ENCODE measurements at places on chromosomes 11 and 22.

GRCh38 chr11:61598886-61599868 lies 18.3 kb upstream of the SYT7 start:
- no peaks in the 10 kb centered on the region for H3K4me1 ChIP-seq
- no peak overlapping the region for H3K27ac ChIP-seq
- H3K36me3 ChIP-seq = no peaks in the 10 kb centered on the region
- no peak for DNase-seq
- H3K27me3 ChIP-seq = peaks cover 65% of the 10 kb centered on the region

DNA sequence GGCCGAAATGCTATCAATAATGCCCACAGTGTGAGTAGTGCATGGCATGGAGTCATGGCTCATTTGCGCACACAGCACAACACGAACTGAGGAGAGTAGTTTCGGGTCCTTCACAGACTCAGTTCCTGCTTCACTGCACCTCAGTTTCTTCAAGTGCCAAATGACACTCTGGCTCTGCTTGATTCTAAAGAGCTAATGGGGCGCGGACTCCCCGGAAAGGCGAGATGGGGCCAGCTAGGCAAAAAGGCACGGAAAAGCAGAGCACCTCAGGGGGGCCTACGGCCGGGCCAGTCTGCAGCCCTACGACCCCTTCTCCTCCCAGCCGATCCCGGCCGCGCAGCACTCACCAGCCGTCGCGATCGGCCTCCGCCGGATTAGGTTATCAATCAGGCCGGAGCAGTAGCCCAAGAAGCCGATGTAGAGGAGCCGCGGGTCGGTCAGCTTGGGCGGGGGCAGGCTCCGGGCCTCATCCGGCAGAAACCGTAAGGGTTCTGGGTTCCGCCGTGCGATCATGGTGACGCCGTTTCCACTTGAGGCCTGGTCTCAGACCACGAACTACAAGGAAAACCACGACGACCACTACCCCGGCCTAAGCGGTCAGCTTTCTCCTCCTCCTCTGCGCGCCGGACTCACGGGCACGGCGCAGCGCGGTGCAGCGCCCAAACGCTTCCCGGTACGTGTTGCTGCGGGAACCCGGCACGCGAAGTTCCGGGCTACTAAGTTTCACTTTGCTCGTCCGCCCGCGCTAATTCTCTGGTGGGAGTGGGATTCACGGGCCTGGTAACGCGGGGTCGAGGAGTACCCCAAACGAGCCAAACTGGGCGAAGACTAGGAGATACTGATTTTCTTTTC lies at the start of gene NDUFC2:
Gene NDUFC2, minus strand, starts transcription at position 631 of the 852 bp plus-strand sequence. Its CDS starts 118 bp downstream, at position 513.
- no peaks in the 10 kb centered on the region for H3K27me3 ChIP-seq
- DNase-seq = peak; percentile 75
- peak within 1 kb of the TSS; percentile 93 for H3K4me3 ChIP-seq
- peaks cover 61% of the 10 kb centered on the region for H3K4me1 ChIP-seq
- peaks cover 16% of the 10 kb centered on the region for H3K36me3 ChIP-seq

- no peak overlapping the region for H3K27ac ChIP-seq
- peaks cover 5% of the 10 kb centered on the region for H3K27me3 ChIP-seq
- no peak overlapping the region for H3K4me3 ChIP-seq
- peaks cover under 1% of the 10 kb centered on the region for H3K4me1 ChIP-seq
- no peaks in the 10 kb centered on the region for H3K36me3 ChIP-seq
- DNase-seq = no peak
Measured at GRCh38 chr22:49330421-49331222, 497.1 kb downstream of the BRD1 start.

GRCh38 chr11:40380835-40381234 lies 1078.6 kb downstream of the LRRC4C start:
- no peak for DNase-seq
- no peak overlapping the region for H3K27ac ChIP-seq
- no peaks in the 10 kb centered on the region for H3K27me3 ChIP-seq
- no peaks in the 10 kb centered on the region for H3K36me3 ChIP-seq

GRCh38 chr11:111967649-111968048 lies 30.5 kb downstream of the DIXDC1 start:
- H3K27ac ChIP-seq = no peak overlapping the region
- H3K27me3 ChIP-seq = no peaks in the 10 kb centered on the region
- no peaks in the 10 kb centered on the region for H3K4me1 ChIP-seq
- DNase-seq = no peak
- H3K4me3 ChIP-seq = no peak overlapping the region

DNA sequence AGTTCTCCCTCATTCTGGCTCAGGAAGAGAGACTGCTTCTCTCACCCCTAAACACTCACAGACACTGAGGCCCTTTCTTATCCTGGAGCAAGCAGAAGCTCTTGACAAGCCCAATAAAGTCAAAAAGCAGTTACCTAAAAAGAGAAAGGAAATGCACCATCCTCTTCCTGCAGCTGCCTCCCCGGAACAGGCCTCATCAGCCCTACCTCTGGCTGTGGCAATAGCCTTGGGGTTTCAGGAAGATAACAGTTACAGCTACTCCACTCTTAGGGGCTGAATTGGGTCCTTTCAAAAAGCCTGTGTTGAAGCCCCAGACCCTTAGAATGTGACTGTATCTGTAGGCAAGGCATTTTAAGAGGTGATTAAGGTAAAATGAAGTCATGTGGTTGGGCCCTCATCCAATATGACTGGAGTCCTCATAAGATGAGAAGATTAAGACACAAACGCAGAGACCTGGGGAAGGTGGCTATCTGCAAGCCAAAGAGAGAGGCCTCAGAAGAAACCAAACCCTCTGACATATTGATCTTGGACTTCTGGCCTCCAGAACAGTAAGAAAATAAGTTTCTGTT lies 3.5 kb upstream of the LGALS12 start:
- H3K27me3 ChIP-seq = peaks cover 15% of the 10 kb centered on the region
- peaks cover 10% of the 10 kb centered on the region for H3K36me3 ChIP-seq
- H3K4me1 ChIP-seq = peaks cover 10% of the 10 kb centered on the region
- no peak overlapping the region for H3K27ac ChIP-seq
- H3K4me3 ChIP-seq = no peak overlapping the region

- peaks cover 37% of the 10 kb centered on the region for H3K27me3 ChIP-seq
- peaks cover 1% of the 10 kb centered on the region for H3K36me3 ChIP-seq
- H3K4me1 ChIP-seq = no peaks in the 10 kb centered on the region
- no peak overlapping the region for H3K4me3 ChIP-seq
- H3K27ac ChIP-seq = no peak overlapping the region
Measured at GRCh38 chr11:69460540-69461257, 20.8 kb upstream of the LINC01488 start.

DNA sequence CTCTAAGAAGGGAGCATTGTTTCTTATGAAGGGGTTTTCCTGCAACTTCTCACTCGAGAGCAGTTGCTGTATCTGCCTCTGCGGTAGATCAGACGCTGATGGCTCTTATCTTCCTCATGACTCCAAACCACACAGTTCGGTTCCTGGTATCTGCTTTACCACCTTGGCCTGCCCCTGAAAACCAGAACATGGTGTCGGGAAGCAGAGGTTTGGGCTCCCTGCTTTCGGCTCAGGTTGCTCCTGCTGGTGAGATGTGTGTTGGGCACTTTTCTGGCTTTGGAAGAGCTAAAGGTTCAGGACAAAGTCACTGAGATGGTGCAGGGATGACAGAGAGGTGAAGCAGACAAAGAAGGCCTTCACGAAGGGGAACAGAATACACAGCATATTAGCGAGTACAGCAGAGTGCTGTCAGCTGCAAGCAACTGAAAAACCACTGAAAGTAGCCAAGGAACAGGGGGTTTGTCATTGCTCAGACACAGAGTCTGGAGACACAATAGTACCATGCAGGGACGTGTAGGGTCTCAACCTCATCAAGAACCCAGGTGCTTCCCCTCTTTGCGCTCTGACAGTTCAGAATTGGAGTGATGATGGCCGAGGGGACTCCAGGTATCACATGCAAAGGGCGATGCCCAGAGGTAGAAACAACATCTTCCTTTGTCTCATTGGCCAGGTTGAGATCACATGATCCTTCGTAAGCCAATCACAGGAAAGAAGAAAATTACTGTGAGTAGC lies 11.9 kb upstream of the CSF2RB start:
- peaks cover 8% of the 10 kb centered on the region for H3K4me1 ChIP-seq
- peak overlapping the region; percentile 77 for H3K27ac ChIP-seq
- no peaks in the 10 kb centered on the region for H3K36me3 ChIP-seq
- peaks cover 67% of the 10 kb centered on the region for H3K27me3 ChIP-seq
- DNase-seq = peak; percentile 27

DNA sequence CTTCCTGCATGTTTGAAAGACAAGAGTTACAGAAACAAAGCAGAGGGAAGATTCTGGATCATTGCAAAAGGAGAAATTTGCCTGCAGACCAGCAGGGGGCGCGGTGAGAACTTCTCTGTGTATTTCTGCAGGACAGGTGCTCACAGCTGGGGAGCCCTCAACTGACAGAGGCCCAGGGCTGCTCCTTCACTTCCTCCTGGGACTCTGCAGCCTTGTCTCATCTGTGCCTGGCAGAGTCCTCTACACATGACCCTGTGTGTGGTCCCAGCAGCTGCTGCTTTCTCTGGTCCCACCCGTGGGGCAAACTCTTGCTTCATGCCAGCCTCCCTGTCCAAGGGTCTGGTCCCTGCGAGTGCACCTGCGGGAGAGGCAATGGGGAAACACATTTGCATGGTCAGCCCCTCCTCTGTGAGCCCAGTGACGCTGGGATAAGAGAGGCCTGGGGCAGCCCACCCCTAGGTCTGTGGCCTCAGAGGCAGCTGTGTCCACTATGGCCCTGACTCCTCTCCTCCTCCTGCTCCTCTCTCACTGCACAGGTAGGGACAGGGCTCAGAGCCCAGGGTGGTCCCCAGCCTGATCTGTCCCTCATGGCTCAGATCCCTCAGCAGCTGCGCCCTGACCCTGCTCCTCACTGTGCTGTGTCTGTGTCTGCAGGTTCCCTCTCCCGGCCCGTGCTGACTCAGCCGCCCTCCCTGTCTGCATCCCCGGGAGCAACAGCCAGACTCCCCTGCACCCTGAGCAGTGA lies 43.2 kb upstream of the VPREB1 start:
- no peaks in the 10 kb centered on the region for H3K36me3 ChIP-seq
- H3K27me3 ChIP-seq = peaks cover 43% of the 10 kb centered on the region
- H3K27ac ChIP-seq = no peak overlapping the region
- H3K4me3 ChIP-seq = no peak overlapping the region

DNA sequence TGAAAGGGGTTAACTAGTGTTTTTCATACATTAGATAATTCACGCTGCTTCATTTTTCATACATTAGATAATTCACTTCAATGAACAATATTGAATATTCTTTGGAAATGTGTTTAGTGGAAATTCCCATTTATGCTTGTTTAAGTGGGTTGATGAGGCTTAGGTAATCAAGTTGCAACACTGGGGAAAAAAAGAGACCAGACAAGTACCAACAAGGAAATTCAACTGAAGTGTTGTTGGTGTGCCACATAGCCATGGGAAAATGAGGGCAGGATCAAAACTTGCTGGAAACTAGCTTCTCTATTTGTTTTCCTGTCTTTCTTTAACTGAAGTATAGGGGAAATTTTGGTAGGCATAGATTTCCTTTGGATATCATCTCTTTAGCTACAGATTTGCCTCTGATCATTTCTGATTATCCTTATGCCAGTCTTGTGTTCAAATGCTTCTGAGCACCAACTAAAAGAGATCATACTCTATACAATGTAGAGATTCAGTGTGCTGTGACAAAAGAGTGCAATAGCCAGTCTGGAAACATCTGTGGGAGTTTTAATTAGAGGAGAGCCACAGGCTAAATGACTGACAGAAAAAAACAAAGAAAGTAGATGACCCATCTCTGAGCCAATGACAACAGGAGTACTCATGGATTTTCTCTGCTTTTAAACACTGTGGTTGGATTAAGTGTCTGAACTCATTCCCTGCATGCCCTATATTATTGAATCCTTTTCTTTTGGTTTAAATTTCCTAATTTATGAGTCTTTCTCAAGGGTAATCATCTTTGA lies 67.6 kb upstream of the CTSC start:
- peaks cover 4% of the 10 kb centered on the region for H3K27me3 ChIP-seq
- H3K4me1 ChIP-seq = peaks cover 36% of the 10 kb centered on the region
- no peak overlapping the region for H3K27ac ChIP-seq
- H3K4me3 ChIP-seq = no peak overlapping the region
- no peak for DNase-seq

DNA sequence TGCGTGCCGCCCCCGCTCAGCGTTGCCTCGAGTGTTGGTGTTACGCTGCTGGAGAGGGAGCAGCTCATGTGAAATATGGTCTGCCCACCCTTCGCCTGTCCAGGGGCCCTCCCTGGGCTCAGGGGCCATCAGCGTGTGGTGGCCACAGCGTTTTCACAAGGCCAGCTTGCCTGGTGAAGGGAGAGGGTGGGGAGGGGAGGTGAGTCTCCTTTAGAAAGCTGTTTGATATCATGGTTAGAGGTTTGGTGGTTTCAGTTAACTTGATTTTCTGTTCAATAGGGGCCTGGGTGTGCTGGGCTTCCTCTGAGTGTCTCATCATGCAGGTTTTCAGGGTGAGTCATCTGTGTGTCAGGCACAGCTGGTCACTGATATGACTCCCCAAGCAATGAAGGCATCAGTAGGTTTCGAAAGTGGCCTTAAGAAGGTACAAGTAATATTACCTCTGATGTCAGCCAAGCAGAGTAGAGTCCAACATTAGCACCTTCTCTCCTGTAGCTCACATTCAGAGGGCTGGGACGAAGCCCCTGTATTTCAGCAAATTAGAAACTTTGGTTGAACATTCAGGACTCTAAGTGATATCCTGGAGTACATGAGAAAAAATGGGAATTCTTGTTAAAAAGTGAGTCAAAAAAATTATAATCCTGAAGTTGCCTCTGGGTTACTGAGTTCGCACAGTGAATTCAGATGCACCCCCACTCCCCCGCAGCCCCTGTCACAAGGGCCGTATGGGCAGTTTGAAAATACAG lies 172.5 kb downstream of the TBC1D22A start:
- no peak for DNase-seq
- peaks cover 5% of the 10 kb centered on the region for H3K4me1 ChIP-seq
- peaks cover 4% of the 10 kb centered on the region for H3K36me3 ChIP-seq
- H3K4me3 ChIP-seq = no peak overlapping the region
- no peaks in the 10 kb centered on the region for H3K27me3 ChIP-seq

DNA sequence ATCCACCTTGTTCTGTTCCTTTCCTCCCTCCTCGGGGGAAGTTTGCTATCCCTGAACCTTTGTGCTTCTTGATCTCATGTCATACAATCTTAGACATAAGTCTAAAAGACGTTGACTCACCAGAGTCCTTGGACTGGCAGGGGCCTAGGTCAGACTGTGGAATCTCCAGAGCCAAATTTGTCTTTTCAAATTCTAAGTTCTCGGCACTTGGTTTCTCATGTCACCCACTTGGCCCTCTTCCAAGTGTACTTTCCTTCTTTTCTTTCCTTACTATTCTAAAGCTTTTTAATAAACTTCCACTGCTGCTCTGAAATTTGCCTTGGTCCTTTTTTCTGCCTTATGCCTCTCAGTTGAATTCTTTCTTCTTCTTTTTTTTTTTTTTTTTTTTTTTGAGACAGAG lies 30.1 kb upstream of the SMPD1 start:
- DNase-seq = no peak
- H3K4me3 ChIP-seq = no peak overlapping the region
- no peak overlapping the region for H3K27ac ChIP-seq
- no peaks in the 10 kb centered on the region for H3K4me1 ChIP-seq
- no peaks in the 10 kb centered on the region for H3K36me3 ChIP-seq
- H3K27me3 ChIP-seq = peaks cover 12% of the 10 kb centered on the region

All from activated naive CD4-positive, alpha-beta T cell treated with anti-CD3 and anti-CD28 coated beads, Interleukin-2, amount 10 ng/mL, durations not matched to agents 7 days and 5 days (primary cell).